ENCODE measurements at places on chromosomes 1 and 21. TPM values are rescaled to one million over a fixed set of nuclear protein-coding genes. Genes with fewer than 3 reads are reported as not detected.

DNA sequence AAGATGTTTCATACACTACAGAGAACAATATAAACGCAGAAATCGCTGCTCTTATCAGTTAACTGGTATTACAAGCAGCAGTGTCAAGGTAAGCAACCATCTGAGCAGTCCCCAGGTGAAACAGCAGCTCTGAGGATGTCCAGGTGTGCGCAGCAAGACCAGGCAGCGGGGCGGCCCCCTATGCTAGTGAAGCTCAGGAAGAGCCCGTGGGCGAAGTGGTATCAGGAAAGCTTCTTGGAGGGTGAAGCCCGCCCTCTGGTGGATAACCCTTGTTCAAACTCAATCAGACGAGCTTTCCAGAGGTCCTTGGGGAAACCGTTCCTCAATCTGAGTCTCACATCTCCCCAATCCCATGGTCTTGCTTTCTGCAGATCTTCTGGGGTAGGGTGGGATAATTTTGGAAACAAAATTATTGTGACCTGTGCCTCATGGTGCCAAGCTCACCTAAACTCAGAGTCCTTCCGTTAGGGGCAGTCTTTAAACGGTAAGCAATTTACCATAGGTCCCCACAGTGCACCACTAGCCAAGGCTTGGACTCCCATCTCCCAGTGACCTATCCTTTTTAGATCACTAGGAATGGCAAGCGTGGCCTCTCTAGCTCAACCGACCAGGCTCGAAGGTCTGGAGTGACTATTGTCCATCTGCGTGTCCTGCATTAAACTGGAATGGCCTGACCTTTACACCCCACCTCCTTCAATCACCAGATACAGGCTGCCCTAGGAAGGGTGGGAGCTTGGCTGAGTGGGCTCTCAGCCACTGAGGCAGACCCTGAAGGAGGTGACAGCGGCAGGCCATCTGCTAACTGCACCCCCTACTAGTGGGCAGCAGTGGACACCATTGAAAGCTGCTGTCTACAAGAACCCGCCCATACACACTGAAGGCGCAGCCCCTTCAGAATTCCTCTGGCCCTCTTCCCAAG, 13.6 kb upstream of the FAM110D start:
- peak; percentile 88 for DNase-seq
- H3K4me1 ChIP-seq, result peaks cover 15% of the 10 kb centered on the region
- H3K27me3 ChIP-seq, result no peaks in the 10 kb centered on the region
- H3K27ac ChIP-seq, result no peak overlapping the region

- DNase-seq, result no peak
- no peak overlapping the region for H3K4me3 ChIP-seq
- no peaks in the 10 kb centered on the region for H3K27me3 ChIP-seq
- H3K36me3 ChIP-seq, result no peaks in the 10 kb centered on the region
These were observed 9.9 kb upstream of the HAO2 start for GRCh38 chr1:119358636-119359035.

- H3K36me3 ChIP-seq, result no peaks in the 10 kb centered on the region
- no peaks in the 10 kb centered on the region for H3K27me3 ChIP-seq
- H3K4me1 ChIP-seq, result no peaks in the 10 kb centered on the region
- DNase-seq, result no peak
- no peak overlapping the region for H3K4me3 ChIP-seq
- no peak overlapping the region for H3K27ac ChIP-seq
These were observed 34.8 kb downstream of the C1orf198 start for GRCh38 chr1:230833511-230833910.

The IVL gene
- not detected for total RNA-seq

DNA sequence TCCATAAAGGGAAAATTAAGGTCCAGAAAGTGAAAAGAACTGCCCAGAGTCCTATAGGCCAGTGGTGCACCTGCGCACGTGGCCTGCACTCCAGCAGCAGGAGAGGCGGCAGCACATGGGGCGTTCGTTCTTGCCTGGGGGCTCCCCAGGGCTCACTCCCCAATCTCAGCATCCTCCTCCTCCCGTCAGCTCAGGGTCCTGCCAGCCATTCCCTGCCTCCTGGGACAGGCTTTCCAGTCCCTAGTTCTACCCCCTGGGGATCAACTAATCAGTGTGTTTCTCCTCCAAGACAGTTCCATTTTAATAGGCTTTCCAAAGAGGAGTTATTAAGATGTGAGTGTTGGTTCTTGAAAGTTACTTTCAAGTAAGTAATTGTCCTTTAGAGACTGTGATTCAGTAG, 1.2 kb upstream of the A3GALT2 start:
- DNase-seq, result peak; percentile 65
- H3K4me1 ChIP-seq, result peaks cover 13% of the 10 kb centered on the region
- no peaks in the 10 kb centered on the region for H3K27me3 ChIP-seq
- H3K27ac ChIP-seq, result no peak overlapping the region
- peaks cover 55% of the 10 kb centered on the region for H3K36me3 ChIP-seq

Measured in spleen (tissue), 13 donors.